Stimulated activated CD4-positive, alpha-beta T cell treated with anti-CD3 and anti-CD28 coated beads, Interleukin-12 subunit alpha, Interleukin-12 subunit beta, amount 100 ng/mL, for 24 hours (primary cell): ENCODE measurements at places on chromosomes 2 and 18.

GRCh38 chr2:55175254-55176093, 56.6 kb downstream of the CLHC1 start:
- no peak for DNase-seq

- no peak for DNase-seq
Observed at GRCh38 chr2:101762451-101763171, 65.1 kb downstream of the MAP4K4 start.

DNA sequence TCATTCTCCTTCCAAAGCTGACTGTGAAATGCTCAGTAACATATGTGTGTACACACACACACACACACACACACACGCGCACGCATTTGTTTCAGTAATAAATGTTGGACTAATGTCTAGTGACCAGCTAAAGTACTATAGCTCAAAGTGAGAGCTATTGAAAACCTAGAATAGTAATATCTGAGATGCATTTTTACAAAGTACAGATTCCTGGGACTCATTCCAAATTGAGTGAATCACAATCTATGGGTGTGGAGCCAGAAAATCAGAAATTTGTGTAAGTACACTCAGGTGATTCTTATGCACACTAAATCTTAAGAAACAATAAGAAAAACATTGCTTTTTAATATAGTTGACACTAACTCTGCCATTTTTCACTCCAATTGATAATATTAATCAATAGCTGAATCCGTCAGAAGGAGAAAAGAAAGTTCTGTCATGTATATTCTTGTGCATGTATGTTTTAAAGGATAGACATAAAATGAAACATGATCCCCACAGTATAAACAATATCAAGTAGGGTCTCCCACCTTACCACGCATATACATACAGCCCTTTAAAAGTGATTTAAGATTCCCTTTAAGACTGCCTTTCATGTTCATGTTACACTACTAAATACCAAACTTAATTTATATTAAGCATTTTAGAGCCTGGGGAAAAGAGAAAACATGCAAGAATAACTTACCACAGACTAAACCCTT, 123.5 kb downstream of the ATAD2B start:
- no peak for DNase-seq

GRCh38 chr2:219001100-219001576, 7.9 kb upstream of the CRYBA2 start:
- DNase-seq: no peak

DNA sequence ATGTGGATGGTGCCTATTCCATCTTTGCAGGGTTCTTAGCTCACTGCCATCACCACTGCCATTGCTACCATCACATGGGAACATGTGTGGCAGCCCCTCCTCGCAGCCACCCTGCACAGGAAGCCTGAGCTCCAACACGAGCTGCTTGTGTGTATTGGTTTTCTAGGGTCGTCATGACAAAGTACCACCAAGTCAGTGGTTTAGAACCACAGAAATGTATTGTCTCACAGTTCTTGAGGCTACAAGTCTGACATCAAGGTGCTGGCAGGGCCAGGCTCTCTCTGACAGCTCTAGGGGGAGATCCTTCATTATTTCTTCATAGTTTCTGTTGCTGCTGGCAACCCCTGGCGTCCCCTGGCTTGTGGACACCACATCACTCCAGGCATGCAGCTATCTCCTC, 10.3 kb upstream of the IL1R2 start:
- DNase-seq: no peak

- no peak for DNase-seq
Observed at GRCh38 chr2:67930156-67930555, 132.6 kb downstream of the C1D start.

DNA sequence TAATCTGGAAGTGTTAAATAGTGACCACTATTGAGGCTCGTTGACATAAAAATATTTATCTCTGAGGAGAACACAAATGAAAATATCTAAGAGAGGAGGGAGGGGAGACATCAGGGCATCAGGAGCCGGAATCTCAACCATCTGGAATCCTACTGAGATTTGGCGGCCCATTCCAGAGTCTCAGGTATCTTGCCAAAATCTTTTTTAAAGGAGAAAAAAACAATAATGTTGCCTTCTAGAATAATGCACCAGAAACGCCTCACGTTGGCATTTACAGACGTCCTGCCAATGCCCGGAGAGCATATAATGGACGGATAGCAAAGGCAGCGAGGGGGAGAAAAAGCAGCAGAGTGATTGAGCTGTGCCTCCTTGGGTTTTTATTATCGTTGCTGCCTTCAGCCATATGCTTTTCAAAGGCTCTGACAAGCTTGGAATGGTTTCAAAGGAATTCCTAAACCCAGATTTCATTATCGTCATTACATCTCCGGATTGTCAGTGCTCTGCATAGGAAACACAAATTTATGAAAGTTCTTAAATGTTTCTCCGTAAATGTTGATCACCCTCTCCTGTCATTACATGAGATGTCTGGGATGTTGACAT, 30.9 kb upstream of the EGR4 start:
- DNase-seq: no peak

GRCh38 chr2:143623231-143623908, 494.2 kb downstream of the ARHGAP15 start:
- DNase-seq: no peak

DNA sequence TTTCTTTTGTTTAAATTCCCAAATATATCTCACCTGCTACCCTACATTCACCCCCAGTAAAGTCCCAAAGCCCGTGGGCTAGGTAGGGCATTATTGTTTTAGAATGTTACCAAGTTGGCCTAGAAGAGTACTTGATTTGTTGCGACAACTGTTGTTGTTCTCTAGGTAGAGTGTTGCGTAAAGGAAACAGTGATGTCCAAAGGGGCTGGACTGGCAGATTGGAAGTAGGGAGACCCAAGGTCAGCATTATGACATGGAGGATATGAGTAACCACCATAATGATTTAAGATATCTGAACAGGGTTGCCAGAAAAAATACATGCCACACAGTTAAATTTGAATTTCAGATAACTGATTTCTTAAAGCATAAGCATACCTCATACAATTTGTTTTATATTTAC, 39.2 kb downstream of the SCN1A start:
- no peak for DNase-seq

DNA sequence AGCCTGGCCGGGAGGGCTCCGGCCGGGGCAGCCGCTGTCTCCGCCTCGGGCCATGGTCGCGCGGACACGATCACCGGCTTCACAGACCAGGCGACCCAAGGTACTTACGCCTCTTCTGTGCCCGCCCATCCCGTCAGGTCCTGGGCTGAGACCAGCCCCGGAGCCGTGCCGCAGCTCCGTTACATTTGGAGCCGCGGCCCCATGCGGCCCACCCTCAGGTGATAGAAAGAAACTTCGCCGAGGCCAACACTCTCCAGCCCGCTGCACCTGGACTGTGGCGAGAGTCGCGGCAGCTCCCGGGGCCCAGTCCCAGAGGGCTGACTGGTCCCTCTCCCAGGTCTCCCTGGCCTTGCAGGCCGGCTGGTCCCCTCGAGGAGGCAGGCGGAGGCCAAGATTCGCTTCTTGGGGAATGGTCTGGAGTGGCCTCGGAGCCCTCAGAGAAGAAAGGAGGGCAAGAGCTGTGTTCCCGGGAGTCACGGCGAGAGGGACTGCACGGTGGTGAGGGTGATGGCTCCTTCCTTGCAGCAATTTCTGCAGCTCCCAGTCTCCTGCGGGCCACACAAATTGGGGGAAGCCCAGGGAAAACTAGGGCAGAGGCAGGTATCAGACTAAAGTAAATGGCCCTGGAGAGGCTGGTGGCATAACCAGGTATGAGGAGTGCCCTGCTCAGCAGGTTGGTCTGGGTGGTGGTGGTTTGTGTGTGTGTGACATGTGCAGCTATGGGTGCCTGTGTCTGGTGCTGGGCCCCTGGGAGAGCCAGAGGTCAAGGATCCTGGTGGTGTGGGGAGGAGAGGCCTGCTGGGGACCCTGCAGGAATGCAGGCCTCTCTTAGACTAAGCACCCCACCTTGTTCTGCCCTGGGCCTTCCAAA, 822 bp downstream of the GDF7 start:
- DNase-seq: no peak

- DNase-seq: no peak
Observed at GRCh38 chr2:234679741-234680687, 183.1 kb upstream of the ARL4C start.
